ENCODE measurements at places on chromosomes 12 and 14.

- no peak for DNase-seq
- peaks cover 23% of the 10 kb centered on the region for H3K4me1 ChIP-seq
- H3K27ac ChIP-seq: peak overlapping the region; percentile 17
Measured at GRCh38 chr14:100439781-100440180, 116.6 kb downstream of the SLC25A47 start.

DNA sequence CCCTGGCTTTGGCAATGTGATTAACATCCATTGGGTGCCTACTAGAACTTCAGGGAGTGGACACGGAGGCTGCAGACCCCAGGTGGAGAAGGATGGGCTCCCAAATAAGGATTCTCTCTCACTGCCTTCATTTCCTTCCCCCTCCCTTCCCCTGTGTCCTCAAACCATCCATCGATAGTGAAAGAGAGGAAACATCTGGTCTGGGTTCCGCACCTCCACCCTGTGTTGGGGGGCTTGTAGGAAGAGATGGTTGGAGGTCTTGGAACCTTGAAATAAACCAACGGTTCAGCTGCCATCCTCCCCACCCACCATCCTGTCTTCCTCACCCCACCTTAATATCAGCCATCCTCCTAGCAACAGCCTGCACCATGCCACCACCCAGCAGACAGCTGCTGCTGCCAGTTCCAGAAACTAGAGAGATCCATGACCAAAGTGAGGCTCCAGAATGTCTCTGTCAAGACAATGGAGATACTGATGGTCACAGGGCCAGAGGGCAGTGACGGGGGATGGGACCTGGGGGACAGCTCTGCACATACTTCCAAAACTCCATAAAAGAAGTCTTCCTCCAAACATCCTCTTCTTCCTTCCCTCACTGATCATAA is 153.1 kb upstream of the CCND2 start:
- DNase-seq: peak; percentile 55
- H3K4me3 ChIP-seq: no peak overlapping the region
- peak overlapping the region; percentile 10 for H3K27ac ChIP-seq
- H3K27me3 ChIP-seq: no peaks in the 10 kb centered on the region
- H3K36me3 ChIP-seq: no peaks in the 10 kb centered on the region
- H3K4me1 ChIP-seq: peaks cover 53% of the 10 kb centered on the region

GRCh38 chr12:40446385-40446784 is 221.6 kb downstream of the LRRK2 start:
- H3K36me3 ChIP-seq: no peaks in the 10 kb centered on the region
- H3K4me3 ChIP-seq: no peak overlapping the region
- no peaks in the 10 kb centered on the region for H3K4me1 ChIP-seq
- no peak overlapping the region for H3K27ac ChIP-seq
- H3K27me3 ChIP-seq: no peaks in the 10 kb centered on the region
- DNase-seq: no peak

- peaks cover 4% of the 10 kb centered on the region for H3K36me3 ChIP-seq
- H3K4me3 ChIP-seq: no peak overlapping the region
- no peaks in the 10 kb centered on the region for H3K27me3 ChIP-seq
- no peak for DNase-seq
- H3K27ac ChIP-seq: no peak overlapping the region
Measured at GRCh38 chr14:81222691-81223090, 1.9 kb upstream of the GTF2A1 start.

DNA sequence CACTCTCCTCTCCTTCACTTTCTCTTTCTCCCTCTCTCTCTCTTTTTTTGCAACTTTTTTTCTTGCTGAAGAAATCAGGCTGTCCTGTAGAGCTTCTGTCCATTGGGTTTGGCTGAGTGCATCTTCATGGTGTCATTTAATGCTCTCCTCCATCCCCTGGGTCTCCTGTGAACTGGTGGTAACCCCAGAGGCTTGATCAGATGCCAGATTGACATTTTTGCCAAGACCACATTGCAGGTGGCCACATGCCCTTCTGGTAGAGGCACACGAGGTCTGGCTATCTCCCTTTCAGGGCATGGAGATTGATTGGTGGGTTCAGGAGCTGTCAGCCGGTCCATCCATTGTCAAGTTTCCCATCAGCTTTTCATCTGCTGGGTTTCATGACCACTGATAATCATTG is 188.3 kb upstream of the MYL2 start:
- H3K27me3 ChIP-seq: peaks cover 5% of the 10 kb centered on the region
- no peak overlapping the region for H3K4me3 ChIP-seq
- H3K36me3 ChIP-seq: no peaks in the 10 kb centered on the region
- H3K27ac ChIP-seq: no peak overlapping the region
- H3K4me1 ChIP-seq: no peaks in the 10 kb centered on the region

All from activated CD4-positive, alpha-beta T cell treated with anti-CD3 and anti-CD28 coated beads, Interleukin-2, amount 10 ng/mL, durations not matched to agents 24 days and 14 days (primary cell).